ENCODE measurements at places on chromosomes 16 and 17.

DNA sequence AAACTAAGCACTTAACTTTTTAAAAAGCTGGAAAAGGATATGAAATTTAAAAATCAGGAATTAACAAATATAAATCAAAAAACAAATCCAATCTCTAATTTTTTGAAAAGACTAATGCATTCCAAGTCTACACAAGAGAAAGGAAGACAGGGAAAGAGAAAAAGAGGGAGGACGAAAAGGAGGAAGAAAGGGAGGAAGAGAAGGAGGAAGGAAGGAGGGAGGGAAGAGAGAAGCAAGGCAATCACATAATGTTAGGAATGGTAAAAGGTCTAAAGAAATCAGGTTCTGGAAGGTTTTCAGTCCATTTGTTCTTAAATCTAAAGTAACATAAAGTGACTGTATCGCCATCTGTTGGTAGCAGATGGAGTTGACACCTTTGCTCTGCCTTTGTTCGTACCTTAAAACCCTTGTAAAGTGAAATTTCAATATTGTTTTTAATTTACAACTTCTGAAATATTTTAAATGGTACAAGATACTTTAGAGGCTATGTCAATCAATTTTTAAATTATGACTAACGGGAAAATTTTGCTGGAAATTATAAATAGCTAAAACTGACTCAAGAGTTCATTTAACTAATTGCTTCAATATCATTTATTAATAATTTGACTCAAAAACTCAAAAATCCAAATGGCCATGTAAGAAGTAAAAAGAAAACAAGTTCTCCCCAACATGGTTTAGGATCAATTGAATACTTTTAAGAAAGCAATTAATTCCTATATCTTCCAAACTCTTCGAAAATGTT is 20.4 kb upstream of the CDYL2 start:
- peak; percentile 24 for DNase-seq
- no peaks in the 10 kb centered on the region for H3K36me3 ChIP-seq
- H3K27me3 ChIP-seq, result peaks cover 12% of the 10 kb centered on the region
- no peaks in the 10 kb centered on the region for H3K4me1 ChIP-seq

- no peak overlapping the region for H3K4me3 ChIP-seq
- H3K4me1 ChIP-seq, result peaks cover 20% of the 10 kb centered on the region
These were observed 148.1 kb downstream of the SOCS1 start for GRCh38 chr16:11107780-11108465.

DNA sequence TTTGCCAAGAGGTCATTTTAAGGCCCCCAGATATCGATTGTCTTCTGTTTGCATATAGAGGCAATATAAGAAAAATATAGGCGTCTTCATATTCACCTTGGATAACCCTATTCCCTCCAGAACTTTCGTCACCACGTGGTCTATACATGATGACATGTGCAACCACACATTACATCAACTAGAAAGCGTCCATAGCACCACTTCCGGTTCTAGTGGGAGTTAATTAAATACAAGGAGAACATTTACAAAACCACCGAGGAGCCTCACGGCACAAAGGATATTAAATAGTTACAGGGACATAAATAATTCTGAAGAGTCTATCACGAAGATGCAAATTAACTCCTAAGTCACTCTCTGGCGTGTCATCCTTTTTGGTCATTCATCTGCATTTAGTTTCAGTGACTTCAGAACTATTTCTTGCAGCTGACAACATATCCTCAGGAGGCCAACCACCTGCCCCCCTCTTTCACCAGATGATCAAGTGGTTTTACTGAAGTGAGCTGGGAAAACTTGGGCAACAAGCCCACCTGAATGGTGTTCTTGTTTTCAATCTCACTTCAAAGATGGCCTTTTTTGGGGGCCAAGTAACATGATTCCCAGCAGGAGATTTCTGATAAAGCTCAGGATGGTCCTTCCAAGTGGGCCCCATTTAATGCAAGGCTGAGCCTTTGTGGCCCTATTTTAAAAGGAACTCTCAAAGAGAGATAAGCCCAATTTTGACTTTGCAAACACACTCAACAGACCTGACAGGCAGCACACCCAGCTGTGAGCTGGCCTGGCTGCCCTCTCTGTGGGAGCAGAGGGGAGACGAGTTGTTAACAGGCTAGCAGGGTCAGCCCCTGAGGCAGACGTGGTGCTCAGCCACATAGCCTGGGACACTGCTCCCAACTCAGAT is 15.3 kb downstream of the CMTM3 start:
- H3K36me3 ChIP-seq, result peaks cover 7% of the 10 kb centered on the region
- no peaks in the 10 kb centered on the region for H3K4me1 ChIP-seq
- no peak for DNase-seq
- H3K27me3 ChIP-seq, result no peaks in the 10 kb centered on the region

DNA sequence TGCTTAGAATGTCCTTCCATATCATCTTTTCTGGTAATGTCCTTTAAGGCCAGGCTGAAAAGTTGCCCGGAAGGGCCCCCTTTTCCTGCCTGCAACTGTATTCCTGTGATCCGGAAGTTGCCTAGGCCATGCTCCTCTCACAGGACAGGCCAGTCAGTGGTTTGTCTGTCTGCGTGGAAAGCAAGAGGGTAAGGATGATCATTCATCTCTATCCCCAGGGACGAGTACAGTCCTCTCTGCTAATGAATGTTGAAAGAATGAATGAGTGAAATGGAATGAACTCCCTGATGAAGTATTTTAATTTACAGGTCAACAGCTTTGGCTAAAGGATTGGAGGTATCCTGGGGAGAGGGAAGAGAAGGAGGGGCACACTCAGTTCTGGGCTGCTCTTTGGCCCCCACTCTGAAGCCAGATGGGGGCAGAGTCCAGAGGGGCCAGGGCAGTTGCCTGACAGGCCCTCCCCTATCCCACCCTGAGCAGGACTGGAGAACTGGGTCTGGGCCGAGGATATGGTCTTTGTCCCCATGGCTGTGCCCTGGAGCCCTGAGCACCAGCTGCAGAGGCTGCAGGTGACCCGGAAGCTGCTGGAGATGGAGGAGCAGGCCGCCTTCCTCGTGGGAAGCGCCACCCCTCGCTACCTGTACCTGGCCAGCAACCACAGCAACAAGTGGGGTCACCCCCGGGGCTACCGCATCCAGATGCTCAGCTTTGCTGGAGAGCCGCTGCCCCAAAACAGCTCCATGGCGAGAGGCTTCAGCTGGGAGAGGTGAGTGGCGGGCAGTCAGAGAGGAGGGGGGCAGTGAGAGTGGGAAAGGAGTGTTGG is 3.2 kb downstream of the AOC3 start:
- peaks cover 2% of the 10 kb centered on the region for H3K36me3 ChIP-seq
- H3K27ac ChIP-seq, result no peak overlapping the region
- no peak overlapping the region for H3K4me3 ChIP-seq
- H3K4me1 ChIP-seq, result no peaks in the 10 kb centered on the region
- DNase-seq, result no peak
- peaks cover 14% of the 10 kb centered on the region for H3K27me3 ChIP-seq

- H3K27ac ChIP-seq, result peak overlapping the region; percentile 86
- no peak for DNase-seq
- peaks cover 79% of the 10 kb centered on the region for H3K4me1 ChIP-seq
- peaks cover 4% of the 10 kb centered on the region for H3K36me3 ChIP-seq
These were observed 18.7 kb upstream of the RFFL start for GRCh38 chr17:35082073-35082657.

DNA sequence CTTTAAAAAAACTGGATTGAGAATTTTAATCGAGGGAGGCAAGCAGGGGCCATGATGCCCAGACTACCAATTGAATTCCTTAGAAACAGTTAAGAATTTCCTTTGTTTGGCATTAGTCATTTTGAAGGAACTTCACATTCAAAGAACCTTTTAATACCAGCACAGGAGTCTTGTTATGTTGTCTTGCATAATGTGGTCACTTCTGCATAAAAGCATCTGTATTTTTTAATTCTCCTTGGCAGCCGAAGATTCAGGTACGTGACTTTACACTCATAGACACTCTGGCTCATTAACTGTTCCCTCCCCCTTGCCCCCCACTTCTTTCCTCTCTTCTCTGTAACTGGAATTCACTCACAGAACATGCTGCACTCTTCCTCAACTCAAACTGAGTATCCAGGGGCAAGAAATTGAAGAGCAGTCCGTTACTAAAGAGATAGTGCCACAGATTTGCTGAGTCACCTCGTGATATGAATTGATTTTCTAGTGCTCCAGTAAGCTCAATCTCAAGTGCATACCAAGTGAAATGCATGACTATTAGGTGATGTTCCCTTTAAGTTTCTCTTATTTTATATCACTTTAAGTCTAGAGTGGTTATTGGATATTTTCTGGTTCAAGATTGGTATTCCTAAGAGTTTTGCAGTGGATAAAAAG is 572.2 kb upstream of the SOX9 start:
- H3K4me1 ChIP-seq, result no peaks in the 10 kb centered on the region
- H3K4me3 ChIP-seq, result no peak overlapping the region
- H3K36me3 ChIP-seq, result no peaks in the 10 kb centered on the region
- no peak for DNase-seq
- H3K27ac ChIP-seq, result no peak overlapping the region
- no peaks in the 10 kb centered on the region for H3K27me3 ChIP-seq

GRCh38 chr17:27396045-27396444 is 60.2 kb upstream of the KSR1 start:
- no peak overlapping the region for H3K4me3 ChIP-seq
- H3K27me3 ChIP-seq, result peaks cover 42% of the 10 kb centered on the region
- H3K4me1 ChIP-seq, result no peaks in the 10 kb centered on the region
- no peak for DNase-seq

All from effector memory CD8-positive, alpha-beta T cell (primary cell).